ENCODE measurements at places on chromosomes 2 and 18.
A peak's percentile ranks its signal among the peaks of the same experiment; 100 is the strongest.

DNA sequence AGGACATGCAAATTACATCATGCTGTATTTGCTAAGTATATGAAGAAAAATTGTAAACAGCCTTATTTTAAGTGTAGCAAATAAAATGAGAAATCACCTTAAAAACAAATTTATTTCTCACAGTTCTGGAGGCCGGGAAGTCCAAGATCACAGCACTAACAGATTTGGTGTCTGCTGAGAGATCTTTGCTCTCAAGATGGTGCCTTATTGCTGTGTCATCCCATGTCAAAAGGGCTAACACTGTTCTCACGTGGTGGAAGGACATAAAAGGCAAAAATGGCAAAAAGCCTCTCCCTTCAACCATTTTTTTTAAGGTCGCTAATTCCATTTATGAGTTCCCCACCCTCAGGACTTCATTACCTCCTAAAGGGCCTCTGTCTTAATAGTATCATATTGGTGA, 12.1 kb downstream of the XRCC5 start:
- DNase-seq: no peak

DNA sequence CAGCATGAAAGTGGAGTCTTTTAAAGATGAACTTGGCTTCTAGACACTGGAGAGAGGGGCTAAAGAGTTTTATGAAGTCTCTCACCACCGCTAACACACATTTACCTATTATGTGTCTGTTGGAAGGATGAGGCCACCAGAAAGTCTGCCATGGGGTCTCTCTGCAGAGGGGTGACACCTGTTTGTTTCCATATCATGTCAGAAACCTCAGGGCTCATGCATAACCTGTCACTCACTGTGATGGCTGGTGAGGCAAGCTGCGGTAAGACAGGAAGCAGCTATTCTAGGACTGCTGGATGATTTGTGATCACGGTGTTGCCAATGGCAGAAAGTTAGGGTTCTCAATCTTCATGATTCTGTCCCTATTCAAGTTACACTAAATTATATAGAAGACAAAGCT, 60.8 kb upstream of the DNMT3A start:
- no peak for DNase-seq

- DNase-seq: peak; percentile 89
Observed at GRCh38 chr2:155727187-155727895, 605.2 kb downstream of the NR4A2 start.

- no peak for DNase-seq
Observed at GRCh38 chr2:117963446-117963845, 50.4 kb downstream of the CCDC93 start.

DNA sequence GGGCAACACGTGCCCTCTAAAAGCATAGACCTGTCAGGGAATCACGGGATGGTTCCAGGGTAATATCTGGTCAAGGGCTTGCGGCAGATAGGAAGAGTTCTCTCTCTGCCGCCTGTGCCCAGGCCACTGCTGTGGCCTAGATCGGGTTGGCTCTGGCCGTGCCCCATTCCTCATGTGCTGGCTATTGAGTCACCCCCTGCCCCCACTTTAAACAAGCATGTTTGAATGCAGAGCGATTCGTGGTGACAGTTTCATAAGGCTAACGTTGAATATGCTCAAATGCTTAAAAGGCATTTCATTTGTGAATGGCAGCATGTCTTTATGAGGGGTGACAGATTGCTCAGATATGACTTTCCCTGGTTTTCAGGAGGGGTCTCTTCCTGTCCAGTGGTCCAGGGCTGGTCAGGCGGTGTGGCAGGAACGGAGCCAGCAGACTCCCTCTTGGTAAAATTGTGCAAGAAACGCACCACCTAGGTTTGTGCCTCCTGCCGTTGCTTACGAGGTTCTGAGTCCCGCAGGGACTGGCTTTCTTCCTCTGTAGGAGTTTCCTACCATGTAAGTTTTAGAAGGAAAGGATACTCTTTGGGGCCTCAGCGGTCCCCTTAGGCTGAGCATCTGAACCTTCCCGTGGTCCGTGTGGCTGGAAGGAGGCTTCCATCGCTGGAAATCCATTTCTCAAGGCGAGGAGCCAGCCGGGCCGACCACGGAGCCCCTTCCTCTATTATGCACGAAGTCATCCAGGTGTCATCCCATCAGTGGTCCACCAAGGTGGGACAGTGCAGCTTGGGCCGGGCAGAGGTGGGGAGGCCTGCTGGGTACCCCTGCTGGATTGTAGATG, 50.2 kb downstream of the AGAP1 start:
- DNase-seq: no peak

DNA sequence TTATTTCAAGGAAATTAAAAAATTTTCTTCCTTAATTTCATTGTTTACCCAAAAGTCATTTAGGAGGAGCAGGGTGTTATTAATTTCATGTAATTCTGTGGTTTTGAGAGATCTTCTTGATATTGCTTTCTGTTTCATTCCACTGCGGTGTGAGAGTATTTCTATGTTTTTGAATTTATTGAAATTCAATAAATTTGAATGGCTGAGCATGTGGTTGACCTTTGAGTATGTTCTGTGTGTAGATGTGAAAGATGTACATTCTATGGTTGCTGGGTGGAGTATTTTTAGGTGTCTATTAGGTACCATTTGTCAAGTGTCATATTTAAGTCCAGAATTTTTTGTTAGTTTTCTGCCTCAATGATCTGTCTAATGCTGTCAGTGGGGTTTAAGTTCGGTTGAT, 39.4 kb upstream of the LANCL1 start:
- DNase-seq: no peak

DNA sequence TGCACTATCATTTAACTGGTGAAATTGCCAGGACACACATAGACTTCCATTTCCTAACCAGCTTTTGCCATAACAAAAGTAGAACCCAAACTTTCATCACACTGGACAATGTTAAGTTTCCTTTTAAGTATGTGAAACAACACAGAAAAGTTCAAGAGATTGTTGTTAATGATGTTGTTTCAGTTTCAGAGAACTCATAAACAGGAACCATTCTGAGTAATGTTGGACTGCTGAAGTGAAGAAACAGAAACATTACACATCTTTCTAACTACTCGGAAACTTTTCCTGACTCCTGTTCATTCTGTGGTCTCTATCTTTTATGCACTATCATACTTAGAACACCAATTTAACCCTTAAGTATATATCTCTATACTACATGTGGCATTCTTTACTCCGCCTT, 179.2 kb downstream of the RIT2 start:
- DNase-seq: no peak
